ENCODE measurements at places on chromosomes 2 and 18.

DNA sequence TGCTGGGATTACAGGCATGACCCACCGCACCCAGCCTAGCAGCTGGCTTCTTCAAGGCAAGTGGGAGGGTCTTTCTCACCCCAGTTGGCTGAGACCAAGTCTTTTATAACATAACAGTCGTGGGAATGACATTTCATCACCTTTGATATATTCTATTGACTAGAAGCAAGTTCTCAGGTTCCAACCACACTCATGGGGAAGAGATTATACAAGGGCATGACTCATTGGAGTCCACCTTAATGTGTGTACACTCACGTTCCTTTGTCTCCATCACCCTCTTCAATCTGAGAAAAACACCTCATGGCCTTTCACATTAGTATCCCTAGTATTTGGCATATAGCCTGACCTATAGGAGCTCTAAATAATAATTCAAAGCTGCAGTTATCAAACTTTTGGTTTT, 2.8 kb upstream of the BBS5 start:
- DNase-seq: no peak

GRCh38 chr2:24920809-24921441, 888 bp upstream of the ADCY3 start:
- peak; percentile 34 for DNase-seq

DNA sequence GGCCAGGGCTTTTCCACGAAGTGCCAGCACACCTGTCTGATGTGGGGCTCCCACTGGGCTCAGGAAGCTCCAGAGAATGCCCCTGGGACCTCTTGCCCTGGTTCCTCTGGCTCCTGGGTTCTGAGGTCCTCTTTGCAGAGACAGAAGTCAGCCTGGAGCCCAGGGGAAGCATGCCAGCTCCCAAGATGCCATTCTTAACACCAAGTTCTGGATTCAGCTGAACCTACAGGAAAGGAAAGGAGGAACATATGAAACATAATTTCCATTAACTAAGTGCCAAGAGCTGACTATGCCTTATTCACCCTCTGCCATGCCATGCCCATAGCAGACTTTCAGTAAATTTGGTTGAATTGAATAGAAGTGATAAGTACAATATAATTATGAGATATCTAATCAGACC, 21.9 kb downstream of the FAM124B start:
- no peak for DNase-seq

- no peak for DNase-seq
These were observed 158.3 kb downstream of the CERS6 start for GRCh38 chr2:168614172-168615018.

GRCh38 chr18:55321265-55322177, 266.5 kb downstream of the TCF4 start:
- peak; percentile 16 for DNase-seq

GRCh38 chr2:64951306-64951953, 37.8 kb upstream of the SLC1A4 start:
- no peak for DNase-seq

DNA sequence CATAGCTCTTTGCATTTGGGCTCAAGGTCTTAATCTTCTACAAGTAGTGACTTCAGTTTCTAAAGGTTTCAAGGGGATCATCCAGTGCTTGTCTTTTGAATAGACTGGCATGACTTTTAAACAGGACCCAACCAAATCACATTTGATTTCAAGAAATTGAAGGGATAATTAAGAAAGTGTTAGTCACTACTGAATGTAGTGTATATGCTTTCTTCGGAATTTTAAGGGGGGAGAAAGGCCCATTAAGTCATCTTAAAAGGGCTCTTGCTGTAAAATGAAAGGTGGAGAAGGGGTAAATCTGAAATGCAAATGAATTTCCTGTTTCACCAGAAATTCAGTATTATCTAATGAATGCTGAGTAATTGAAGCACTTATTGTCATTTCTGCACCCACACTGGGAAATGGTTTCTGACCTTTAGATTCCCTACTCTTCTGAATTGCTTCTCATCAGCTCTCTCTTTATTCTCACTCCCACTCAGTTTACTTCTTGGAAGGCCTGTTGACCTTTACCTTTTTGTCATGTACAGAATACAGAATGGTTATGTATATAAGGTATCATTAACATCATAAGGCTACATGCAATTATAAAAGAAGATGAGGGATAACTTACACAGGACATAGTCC, 241.4 kb downstream of the SLC8A1 start:
- DNase-seq: no peak

DNA sequence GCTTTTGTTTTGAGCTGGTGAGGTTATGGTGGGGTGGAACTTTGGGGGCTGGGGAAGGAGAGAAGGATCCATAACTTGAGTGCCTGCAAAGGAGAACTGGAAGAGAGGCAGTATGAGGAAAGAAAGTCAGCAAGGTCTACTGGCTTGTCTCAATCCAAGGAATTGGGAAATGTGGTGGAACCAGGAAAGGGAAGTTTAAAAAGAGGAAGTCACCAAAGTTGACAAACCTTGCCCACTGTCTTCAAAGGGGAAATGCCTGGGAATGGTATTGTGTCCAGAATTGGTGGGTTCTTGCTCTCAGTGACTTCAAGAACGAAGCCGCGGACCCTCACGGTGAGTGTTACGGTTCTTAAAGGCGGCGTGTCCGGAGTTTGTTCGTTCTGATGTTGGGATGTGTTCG, 304.1 kb upstream of the FAM98A start:
- no peak for DNase-seq

- DNase-seq: no peak
These were observed 87.7 kb downstream of the MEP1B start for GRCh38 chr18:32277549-32277948.

DNA sequence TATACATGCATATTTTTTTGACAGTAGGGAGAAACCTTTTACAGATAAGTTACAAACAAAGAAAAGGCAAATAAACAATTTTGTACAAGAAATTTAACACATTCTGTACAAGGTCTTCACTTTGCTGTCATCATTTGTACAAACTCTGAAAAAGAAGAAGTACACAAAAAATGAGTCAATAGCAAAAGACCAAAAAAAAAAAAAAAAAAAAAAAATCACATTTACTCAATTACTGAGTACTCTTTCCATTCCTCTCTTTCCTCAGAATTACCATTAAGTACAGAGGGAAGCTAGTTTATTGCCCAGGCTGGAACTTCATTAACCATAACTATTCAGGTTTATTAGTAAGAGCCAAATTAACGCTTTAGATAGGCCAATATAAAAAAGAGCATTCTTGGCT, 5.6 kb upstream of the STPG4 start:
- DNase-seq: no peak

DNA sequence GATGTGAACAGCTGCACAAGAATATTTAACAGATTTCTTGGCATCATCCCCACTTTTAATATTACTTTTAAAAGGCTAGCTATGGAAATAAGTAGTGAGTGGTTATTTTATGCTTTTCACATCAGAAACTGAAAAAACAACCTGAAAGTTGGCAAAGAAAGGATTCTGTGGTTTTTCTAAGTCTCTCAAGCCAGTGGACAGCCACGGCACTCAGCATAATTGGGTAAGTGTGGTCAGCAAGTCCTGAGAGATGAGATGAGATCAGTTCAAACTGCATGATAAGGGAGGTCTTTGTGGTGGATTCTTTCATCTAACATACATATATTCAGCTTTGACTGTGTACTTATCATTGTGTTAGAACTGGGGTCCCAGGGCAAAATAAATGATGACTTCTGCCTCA, 105.2 kb downstream of the LYPD6B start:
- no peak for DNase-seq

DNA sequence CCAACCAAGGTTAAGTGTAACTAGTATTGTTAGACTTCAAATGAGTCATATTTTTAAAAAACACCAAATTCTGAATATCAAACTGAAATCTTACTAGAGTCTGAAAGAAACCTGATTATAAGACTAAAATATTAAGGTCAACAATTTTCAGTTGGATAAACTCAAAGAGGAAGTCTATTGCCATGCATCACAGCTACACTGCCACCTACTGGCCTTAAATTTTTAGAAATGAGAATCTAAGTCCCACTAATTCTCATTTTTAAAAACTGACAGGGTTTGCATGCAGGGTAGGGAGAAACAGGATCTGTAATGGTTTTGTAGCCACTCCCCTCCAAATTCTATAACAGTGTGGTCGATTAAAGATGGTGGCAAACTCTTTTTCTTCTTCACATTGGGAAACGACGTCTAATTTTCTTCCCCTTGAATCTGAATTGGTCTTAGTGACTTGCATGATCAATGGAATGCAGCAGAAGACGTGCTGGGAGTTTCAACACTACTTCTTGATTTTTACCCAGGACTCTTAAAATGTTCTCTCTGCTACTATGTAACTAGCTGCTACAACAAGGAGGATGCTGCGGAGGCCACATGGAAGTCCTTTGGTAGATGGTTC, 176.1 kb upstream of the SESTD1 start:
- no peak for DNase-seq

- no peak for DNase-seq
These were observed 230.4 kb upstream of the COPS8 start for GRCh38 chr2:236855176-236855865.

GRCh38 chr2:27038631-27039339, 6.0 kb downstream of the TMEM214 start:
- DNase-seq: no peak

GRCh38 chr2:47561906-47562305, 158.9 kb downstream of the MSH2 start:
- DNase-seq: no peak
